ENCODE measurements at places on chromosomes 6 and 20. TPM values are rescaled to one million over a fixed set of nuclear protein-coding genes. Genes with fewer than 3 reads are reported as not detected.

Gene RNF217
- total RNA-seq, result 4.2 TPM

Gene MARCKS
- 19.7 TPM for total RNA-seq

Gene GNMT
- total RNA-seq, result not detected

Gene ISM1
- 0.24 TPM for total RNA-seq

All from A549 treated with Mapracorat at 1 μM for 4 hours (cell line).